Right lobe of liver (tissue), 6 donors: ENCODE measurements at places on chromosomes 2 and 18.

DNA sequence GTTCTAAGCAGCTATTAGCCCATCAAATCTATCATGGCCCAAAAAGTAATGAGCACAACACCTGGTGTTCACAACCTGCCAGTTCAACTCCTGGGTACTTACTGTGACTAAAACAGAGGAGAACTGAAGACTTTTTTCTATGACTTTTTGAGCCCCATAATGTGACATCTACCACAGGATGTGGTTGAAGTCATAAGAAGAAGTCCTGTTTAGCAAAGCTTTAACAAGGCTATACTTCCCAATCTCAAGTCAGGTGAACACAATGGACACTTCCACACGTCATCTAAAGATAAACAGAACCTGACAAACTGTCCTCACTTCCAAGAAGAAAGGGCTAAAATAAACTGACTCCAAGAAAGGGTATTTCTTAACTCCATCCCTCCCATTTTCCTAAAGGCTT is 138.8 kb downstream of the ATAD2B start:
- DNase-seq: no peak

DNA sequence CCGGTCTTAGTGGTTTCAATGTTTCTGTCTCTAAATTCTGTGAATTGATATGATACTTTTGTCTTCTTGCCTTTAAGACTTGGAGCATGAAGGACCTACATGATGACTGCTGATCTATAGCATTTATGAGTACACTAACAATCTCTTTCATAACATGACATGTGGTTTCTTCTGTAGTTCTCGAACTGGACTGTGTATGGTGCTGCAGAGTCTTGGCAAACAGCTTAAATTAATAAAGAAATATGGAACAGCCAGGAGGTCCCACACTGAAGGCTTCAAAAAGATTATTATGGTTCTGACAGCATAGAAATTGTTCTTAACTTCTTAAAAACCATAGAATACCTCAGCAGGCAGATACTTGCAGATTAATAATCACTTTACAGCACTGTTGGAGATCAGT is 145.0 kb downstream of the DCC start:
- DNase-seq: no peak

- no peak for DNase-seq
These were observed 234.7 kb downstream of the TTC32 start for GRCh38 chr2:19667085-19667484.

GRCh38 chr2:217444932-217445331 is 557.9 kb downstream of the TNS1 start:
- DNase-seq: no peak

- DNase-seq: no peak
These were observed 568.1 kb upstream of the LINC00305 start for GRCh38 chr18:64717026-64717425.

DNA sequence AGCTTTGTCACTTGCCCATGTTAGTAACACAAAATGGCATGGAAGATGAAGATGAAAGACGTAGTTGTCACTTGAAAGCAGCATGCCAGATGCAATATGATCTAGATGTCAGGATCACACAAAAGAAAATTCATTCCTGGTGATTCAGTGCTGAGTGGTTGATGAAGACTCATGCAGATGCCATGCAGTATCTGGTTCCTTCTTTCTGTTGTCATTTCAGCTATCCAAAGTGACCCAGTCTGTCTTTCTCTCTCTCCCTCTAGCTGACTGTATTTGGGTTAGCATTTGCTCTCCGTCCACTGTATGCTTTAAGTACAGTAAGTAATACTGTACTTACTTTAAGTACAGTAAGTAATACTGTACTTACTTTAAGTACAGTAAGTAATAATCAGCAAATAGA is 50.4 kb downstream of the TTN start:
- no peak for DNase-seq
